NCI-H460 (cell line): ENCODE measurements at places on chromosomes 11 and 22.

- DNase-seq: no peak
These were observed 106.8 kb downstream of the DCDC1 start for GRCh38 chr11:31262761-31263160.

- DNase-seq: no peak
These were observed 11.6 kb downstream of the CD59 start for GRCh38 chr11:33724644-33725035.

- no peak for DNase-seq
These were observed 42.7 kb upstream of the CYP2D6 start for GRCh38 chr22:42173183-42173926.

GRCh38 chr11:75167617-75168016 is 16.7 kb downstream of the SLCO2B1 start:
- DNase-seq: no peak

- no peak for DNase-seq
These were observed 39.4 kb upstream of the DDI1 start for GRCh38 chr11:103997082-103997481.

- no peak for DNase-seq
These were observed 60.6 kb downstream of the FAM83F start for GRCh38 chr22:40055143-40055883.

GRCh38 chr11:95358511-95359340 is 127.7 kb upstream of the SESN3 start:
- no peak for DNase-seq

GRCh38 chr22:27820896-27821866 is 19.6 kb upstream of the MN1 start:
- DNase-seq: no peak

GRCh38 chr22:21682385-21683175 is 16.8 kb downstream of the PPIL2 start:
- no peak for DNase-seq

DNA sequence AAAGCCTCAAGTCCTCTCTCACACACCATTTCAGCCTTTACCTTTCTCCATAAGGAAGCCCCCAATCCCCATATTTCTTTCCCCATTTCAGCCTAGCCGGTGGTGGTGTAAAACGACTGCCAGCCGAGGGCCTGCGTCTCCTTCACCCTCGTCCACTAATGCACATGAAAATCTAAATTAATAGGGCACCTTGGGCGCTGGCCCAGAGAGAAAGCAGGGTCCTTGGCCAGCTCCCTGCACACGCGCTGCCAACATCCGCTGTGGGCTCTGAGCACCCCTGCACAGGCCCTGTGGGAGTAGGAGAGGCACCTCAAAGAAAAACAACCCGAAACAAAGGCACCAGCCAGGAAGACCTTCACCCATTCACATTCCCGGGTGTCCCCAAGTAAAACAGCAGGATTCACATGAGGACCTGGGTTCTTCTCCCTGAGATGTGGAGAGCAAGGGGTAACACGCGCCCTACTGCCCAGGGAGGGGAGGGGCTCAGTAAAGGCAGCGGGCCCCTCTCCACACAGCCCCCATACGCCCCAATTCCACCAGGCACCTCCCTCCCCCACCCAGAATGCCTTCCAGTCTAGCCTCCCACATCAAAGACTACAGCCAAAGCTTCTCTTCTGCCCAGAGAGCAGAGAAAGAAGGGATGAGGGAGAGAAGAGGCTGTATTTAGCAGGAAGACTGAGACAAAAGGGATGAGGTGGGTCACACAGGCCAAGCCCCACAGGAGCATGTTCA is 79.0 kb downstream of the MICAL3 start:
- no peak for DNase-seq

DNA sequence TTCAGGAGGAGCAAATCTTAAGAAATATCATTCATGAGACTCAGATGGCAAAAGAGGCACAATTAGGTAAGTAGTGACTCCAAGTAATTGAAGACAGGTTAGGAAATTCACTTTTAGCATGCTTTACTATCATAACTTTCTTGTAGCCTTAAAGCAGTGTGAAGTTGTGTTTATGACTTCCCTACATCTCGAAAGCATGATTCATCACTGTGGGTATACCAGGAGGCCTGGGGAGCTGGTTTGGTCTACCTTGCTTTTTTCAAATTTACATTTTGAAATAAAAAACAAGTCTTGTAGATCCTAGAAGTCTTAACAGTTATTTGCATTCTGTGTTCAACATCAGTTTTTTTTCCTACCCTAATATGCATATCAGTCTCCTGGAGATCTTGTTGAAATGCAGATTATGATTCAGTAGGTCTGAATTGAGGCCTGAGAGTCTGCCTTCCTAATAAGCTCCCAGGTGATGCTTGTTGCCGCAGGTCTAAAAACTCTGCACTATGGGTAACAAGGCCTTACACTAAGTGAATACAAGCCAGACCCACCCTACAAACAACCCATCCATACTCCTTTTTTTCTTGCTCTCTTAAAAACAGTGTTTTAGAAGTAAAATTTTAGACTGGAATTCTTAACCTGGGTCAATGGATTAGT is 41.4 kb downstream of the TTC17 start:
- no peak for DNase-seq

- no peak for DNase-seq
These were observed 19.1 kb downstream of the HIRA start for GRCh38 chr22:19412478-19412877.

DNA sequence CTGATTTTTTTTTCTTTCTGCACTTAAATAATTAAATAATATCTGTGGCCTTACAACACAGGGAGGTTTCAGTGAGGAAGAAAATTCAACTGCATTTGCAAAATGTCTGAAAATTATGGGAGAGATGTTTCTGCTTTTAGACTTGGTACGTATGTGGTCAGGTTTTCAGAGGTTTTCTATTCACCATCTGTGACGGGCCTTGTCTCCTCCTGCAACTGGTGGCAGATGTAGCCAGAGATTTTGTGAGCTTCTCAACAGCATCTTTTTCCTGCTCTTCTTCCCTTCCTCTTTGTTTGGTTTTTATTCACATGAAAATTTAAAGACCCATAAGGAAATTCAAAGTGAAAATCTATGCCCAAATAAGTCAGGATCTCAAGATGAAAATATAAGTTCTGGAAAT is 38.3 kb downstream of the ZBTB16 start:
- DNase-seq: no peak

- DNase-seq: no peak
These were observed 14.7 kb upstream of the SULT4A1 start for GRCh38 chr22:43876866-43877509.

GRCh38 chr11:114131461-114131864 is 72.0 kb downstream of the ZBTB16 start:
- no peak for DNase-seq

DNA sequence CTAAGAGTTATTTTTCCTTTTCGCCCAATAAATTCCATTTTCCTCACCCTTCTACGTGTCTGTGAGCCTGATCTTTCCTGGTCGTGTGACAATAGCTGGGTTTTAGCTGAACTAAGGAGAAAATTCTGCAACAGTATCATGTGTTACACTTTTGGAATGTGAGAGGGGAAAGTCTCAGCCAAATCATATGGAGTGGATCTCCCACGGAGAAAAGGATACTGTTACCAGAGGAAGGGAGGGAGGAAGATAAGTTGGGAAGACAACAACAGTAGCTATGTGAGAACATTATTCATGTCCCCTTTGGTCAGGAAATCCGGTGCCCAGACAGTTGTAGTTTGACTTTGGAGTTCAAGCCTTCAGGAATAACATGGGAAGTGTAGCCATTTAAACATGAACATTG is 584.0 kb upstream of the RAG2 start:
- DNase-seq: no peak

DNA sequence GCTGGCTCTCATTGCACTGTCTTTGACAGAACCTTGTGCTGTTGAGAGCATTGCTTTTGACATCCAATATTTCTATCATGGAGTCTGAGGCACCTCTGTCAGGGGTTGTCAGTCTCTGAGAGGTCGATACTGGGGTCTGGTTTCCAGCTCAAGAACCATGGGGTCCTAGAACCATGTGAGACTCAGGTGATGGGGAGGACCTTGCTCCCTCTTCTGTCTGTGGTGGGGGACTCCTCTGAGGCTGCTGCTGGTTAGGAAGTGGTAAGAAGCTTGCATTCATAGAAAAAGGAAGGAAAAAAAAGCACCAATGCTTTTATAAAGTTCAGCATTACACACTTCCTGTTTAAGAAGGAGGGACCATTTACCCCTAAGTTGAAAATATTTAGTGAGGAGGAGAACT is 91.8 kb upstream of the CD44 start:
- DNase-seq: no peak

- DNase-seq: no peak
These were observed 53.7 kb upstream of the EP300 start for GRCh38 chr22:41038732-41039131.

- DNase-seq: no peak
These were observed 351.9 kb downstream of the TENM4 start for GRCh38 chr11:79088967-79089366.

DNA sequence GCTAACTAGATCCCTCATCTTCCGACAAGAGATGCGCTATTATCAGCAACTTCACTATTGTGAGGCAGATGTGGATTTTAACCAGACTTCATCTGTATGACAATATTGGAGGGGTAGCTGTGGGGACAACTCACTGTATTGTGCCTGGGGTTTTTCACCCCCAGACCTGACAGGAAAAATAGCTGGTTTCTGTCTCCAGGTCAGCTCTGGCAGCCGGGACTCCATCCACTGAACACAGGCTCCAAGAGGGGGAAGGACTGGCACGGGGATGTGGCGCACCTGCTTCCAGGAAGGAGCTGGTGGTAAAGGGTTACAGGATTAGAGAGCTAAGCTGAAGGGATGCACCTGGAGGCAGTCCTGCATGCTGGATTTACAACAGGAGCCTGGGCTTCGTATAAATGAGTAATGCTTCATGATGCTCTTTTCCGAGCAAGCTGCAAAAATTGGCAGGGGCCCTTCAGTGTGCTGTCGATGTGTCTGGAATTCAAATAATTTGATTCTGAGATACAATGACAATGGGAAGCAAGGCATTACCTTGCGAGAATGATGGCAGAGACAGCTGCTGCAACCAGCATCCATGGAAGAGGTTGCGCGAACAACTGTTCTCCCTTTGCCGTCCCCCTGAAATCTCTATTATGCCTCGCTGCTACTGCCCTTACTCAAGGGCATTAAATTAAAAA is 49.5 kb downstream of the LMO2 start:
- DNase-seq: no peak

- DNase-seq: no peak
These were observed 200.9 kb downstream of the AASDHPPT start for GRCh38 chr11:106278391-106278790.

DNA sequence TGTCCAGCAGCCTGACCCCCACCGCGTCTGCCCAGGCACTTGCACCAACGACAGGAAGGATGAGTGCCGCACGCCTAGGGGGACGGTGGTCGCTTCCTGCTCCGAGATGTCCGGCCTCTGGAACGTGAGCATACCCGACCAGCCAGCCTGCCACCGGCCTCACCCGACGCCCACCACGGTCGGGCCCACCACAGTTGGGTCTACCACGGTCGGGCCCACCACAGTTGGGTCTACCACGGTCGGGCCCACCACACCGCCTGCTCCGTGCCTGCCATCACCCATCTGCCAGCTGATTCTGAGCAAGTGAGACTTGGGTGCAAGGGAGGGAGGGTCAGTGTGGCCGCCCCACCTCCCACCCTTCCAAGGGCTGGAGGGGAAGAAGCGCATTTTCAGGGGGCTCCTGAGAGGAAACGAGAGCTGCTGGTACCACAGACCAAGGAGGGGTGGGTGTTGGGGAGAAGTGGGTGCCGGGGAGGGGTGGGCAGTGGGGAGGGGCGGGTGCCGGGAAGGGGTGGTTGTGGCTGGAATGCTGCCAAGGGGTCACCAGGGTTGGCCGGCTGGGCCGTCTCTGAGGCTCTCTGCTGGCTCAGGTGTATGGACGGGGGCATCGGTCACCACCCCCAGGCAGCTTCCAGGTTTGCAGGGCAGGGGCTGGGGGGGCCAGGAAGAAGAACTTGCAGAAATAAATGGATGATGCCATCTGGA is 27.7 kb upstream of the MUC5B start:
- no peak for DNase-seq

GRCh38 chr11:57262157-57262556 is 25.1 kb upstream of the APLNR start:
- DNase-seq: no peak

DNA sequence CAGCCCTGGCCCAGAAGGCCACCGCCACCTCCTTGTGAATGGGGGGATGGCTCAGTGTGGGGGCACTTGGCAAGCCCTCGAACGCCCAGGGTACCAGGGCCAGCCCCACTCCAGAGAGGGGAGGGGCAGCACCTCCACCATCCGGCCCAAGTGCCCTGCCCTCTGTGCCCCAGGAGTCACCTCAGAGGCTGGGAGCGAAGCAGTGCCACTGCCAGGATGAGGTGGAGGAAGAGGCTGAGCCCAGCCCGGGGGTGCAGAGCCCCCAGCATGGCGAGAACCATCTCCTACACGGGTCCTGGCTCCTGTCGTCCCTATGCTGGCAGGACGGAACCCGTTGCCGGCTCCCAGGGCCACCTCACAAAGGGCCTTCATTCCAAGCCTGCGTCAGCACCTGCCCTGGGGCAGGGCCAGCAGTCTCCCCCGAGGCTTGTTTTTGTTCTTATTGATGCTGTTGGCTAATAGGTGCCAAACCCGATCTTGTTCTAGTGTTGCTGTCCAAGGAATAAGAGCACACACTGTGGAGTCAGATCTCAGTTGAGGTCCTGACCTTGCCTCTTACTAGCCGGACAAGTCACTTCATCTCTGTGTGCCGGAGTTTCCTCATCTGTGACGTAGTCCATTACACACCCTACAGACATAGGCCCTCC is at the start of gene FREY1:
FREY1 (minus strand) TSS at position 307 of the 647 bp plus-strand sequence; CDS start at position 281, 26 bp downstream.
- DNase-seq: no peak

GRCh38 chr11:7413961-7414915 is 71.1 kb upstream of the OLFML1 start:
- no peak for DNase-seq

GRCh38 chr11:846496-847098 is 3.9 kb downstream of the TSPAN4 start:
- DNase-seq: no peak

DNA sequence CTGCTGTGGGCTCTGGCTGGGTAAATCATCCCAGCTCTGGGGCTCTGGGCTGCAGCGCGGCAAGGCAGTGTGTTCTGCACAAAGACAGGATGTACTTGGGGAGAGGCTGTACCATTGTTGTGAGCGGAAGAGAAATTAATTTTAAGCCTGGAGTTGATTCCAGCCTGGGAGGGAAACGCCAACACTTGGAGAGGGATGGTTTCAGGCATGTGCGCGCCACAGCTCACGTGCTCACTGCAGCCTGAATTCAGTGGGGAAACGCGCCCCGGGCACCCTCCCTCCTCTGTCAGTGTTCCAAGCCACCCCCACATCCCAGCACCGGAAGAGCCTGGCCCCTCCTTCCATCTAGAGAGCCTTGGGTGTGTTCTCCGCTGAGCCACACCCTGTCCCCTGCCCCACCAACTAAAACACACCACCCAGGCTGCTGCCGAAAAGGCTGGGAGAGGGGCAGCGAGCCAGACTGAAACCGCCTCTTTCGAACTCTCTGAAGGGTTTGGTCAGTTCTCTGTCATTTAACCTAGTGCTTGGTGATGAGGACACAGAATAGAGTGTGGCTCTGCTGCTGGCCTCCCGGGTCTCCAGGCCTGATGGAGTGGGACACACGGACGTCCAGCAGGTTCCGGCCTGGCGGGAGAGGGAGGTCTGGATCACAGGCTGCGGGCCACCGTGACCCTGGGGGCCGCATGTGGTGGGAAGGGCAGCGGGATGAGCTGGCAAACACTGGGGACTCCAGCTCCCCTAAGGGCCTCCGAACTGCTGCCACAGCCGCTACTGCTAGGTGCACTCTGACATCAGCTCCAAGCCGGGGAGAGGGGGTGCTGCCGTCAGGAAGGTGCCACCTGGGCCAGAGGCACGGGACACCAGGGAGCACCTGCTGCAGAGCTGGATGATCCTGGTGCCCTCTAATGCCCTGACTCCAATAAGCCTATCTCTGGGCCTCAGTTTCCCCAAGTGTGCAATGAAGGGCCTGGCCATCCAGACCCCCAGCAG is 230.8 kb downstream of the CTTN start:
- DNase-seq: no peak

- no peak for DNase-seq
These were observed 44.3 kb upstream of the TTC12 start for GRCh38 chr11:113270080-113270479.
